Hypothalamus (tissue), 51 donors: ENCODE measurements at places on chromosomes 1 and 21.

GRCh38 chr1:115702959-115703358 is 61.2 kb downstream of the VANGL1 start:
- no peak for DNase-seq

DNA sequence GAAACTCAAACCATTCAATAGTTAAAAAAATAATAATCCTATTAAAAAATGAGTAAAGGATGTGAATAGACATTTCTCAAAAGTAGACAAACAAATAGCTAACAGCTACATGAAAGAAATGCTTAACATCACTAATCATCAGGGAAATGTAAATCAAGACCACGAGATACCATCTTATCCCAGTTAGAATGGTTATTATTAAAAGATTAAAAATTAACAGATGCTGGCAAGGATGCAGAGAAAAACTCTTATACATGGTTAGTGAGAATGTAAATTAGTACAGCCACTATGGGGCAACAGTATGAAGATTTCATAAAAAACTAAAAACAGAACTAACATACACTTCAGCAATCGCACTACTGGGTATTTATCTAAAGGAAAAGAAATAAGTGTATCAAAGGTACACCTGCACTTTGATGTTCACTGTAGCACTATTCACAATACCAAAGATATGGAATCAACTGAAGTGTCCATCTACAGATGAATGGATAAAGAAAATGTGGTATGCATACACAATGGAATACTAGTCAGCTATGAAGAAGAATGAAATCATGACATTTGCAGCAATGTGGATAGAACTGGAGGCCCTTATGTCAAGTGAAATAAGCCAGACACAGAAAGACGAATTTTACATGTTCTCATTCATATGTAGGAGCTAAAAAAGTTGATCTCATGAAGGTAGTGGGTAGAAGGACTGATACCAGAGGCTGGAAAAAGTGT is 117.9 kb downstream of the ACBD6 start:
- DNase-seq, result no peak

DNA sequence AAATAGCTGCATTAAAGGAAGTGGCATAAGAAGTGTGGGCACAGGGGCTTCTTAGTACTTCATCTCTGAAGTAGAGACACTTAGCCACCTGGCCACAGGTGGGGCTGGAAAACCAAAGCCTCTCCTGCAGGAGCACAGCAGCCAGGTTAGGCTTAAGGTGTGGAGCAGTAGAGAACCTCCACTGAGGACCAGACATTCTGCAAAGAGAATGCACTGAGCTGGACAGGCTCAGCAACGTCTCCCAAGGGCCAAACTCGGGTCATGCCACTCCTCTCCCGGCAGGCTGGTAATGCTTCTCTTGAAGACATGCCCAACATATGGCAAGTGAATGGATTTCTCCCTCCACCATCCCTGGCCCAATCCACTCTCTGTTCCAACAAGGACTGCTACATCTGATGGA is 33.0 kb upstream of the LRRC38 start:
- DNase-seq, result no peak

DNA sequence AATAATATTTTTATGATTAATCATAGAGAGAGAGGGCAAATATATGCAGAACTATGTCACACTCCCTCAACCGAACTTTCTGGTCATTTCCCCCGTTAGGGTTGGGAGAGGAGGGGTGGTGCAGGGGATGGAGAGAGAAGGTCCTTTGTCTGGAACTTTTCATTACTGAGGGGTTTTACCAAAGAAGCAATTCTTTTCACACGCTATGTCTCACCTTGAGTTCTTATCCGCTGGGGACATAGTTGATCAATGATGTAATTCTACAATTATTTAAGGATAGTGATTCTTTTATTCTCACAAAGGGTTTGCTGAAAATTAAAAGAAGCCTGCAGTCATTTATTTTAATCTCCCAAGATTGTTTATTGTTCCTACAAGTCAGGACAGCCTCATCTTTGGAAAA is 98.3 kb upstream of the RUNX1 start:
- no peak for DNase-seq

DNA sequence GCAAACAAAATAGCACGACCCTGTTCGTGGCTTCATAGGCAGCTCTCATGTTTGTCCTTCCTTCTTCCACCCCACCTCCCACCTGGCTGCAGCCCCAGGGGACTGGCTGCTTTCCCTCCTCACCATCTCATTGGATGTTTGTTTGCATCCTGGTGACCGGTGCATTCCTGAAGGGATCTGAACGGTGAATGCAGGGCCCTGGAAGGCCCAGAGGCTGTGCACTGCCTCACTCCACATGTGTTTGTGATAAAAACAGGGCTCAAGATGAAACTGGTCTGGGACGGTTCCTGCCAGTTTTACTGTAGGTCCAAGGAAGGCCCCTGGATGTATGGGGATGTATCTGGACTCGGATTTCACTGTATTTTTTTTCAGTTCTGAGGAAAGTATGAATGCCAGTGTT is 42.8 kb downstream of the CNN3 start:
- DNase-seq, result no peak

- no peak for DNase-seq
Observed at GRCh38 chr1:58480191-58480590, 66.3 kb downstream of the OMA1 start.

DNA sequence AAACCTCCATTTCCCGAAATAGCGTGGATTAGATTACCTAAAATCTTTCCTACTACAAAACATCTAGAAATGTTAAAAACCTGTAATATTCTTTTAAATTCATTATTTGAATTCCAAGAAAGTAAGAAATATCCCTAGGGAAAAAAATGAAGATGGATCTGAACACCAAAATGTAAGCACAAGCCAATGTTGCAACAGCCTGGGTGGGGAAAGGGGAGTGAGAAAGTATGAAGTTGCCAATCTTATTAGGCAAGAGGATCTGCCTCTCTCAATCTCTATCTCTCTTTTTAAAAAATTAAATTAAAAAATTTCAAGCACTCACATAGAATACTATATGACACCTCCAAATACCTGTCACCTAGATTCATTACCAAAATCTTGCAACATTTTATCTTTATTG is 74.9 kb upstream of the IRF2BP2 start:
- no peak for DNase-seq

DNA sequence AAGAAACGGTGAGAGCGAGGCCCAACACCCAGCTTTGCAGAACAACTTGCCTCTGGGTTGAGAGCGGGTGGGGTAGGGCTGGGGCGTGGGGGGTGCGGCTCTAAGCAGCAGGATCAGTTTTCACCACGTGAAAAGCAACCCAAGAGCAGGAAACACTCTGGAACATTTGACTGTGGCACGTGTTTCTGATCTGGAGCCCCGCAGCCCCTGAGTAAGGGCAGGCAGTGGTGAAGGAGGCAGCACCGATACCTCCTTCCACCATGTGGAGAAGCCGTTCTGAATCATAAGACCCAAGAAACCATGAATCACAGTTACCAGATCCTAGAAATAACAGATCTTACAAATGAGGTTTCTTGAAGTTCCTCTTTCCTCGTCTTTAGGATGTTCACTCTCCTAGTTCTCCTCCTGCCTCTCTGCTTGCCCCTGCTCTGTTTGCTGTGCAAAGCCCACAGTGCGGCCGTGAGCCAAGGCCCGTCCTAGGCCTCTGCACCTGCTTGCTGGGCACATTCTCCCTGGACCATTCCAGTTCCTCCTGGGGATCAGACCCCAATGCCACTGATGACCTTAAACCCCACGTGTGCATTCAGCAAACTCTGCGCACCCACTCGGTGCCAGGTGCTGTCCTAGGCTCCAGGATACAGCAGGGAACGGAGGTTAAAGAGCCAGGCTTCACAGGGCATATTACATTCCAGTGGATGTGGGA is 31.9 kb downstream of the SLC1A7 start:
- no peak for DNase-seq

GRCh38 chr1:86477682-86478081 is 9.0 kb downstream of the CLCA1 start:
- no peak for DNase-seq

- no peak for DNase-seq
Observed at GRCh38 chr1:226681652-226682493, 57.2 kb downstream of the ITPKB start.

GRCh38 chr1:152962876-152963415 is 7.5 kb upstream of the SPRR4 start:
- DNase-seq, result no peak

DNA sequence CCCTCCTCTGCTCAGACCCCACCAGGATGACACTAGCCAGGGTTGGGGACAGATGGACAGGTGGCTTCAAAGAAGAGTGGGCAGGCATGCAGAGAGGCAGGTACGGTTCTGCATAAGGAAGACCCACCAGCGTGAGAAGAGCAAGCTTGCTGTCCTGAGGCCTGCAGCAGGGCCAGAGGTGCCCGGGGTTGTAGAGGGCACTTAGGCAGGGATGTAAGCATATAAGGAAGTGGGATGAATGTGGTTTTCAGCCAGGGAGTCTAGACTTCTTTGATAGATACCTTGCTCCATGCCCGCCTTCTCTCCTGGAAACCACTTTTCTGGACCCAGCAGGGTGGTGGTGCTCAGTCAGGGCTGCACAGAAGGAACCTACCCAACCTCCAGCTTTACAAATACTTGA is 1.4 kb downstream of the TTC39A start:
- DNase-seq, result no peak

DNA sequence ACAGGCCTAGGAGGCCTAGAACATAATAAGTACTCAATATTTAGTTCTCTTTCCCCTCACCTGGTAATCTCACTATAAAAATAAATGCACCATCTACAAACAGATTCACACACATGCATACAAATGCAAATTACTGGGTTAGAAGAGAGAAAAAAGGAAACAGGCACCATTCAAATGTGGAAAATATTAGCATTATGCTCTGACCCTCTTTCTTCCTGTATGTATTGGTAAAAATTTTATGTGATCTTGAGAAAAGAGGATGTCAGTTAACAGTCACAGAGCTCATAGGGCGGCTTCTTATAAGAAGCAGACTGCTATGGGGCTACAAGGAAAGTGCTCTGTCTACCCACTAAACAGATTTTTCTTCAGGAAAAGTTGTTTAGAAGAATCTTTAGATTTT is 565.4 kb downstream of the LMO4 start:
- DNase-seq, result no peak
